MCF 10A (cell line): ENCODE measurements at places on chromosomes 4 and X. TPM values are rescaled to one million over a fixed set of nuclear protein-coding genes. Genes with fewer than 3 reads are reported as not detected.

- no peak overlapping the region for H3K4me3 ChIP-seq
- peaks cover 36% of the 10 kb centered on the region for H3K27me3 ChIP-seq
- DNase-seq: peak; percentile 66
- H3K4me1 ChIP-seq: no peaks in the 10 kb centered on the region
Measured at GRCh38 chrX:103817502-103817901, 14.6 kb downstream of the RAB9B start.

DNA sequence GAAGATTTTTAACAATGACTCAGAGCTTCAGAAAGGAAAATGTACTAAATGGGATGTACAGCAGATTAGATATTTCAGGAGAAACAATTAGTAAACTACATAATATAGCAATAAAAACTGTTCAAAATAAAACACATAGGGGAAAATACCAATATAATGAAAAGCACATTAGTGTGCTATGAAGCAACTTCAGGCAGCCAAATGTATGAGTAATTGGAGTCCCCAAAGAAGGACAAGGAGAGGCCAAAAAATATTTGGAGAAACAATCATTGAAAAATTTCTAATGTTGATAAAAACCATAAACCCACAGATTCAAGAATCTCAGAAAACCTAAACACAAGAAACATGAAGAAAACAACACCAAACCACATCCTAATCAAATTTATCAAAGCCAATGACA lies 129.3 kb upstream of the CHRDL1 start:
- H3K4me3 ChIP-seq: no peak overlapping the region
- H3K27ac ChIP-seq: no peak overlapping the region
- no peak for DNase-seq
- no peaks in the 10 kb centered on the region for H3K36me3 ChIP-seq
- peaks cover 7% of the 10 kb centered on the region for H3K4me1 ChIP-seq

GRCh38 chrX:136176399-136176825 lies 29.1 kb downstream of the FHL1 start:
- peaks cover 24% of the 10 kb centered on the region for H3K27me3 ChIP-seq
- H3K4me1 ChIP-seq: peaks cover 12% of the 10 kb centered on the region
- peak overlapping the region; percentile 91 for H3K27ac ChIP-seq
- H3K36me3 ChIP-seq: no peaks in the 10 kb centered on the region

The GYPA gene
- not detected in 2 replicates for total RNA-seq

The ARHGAP36 gene
- total RNA-seq: not detected in 2 replicates

DNA sequence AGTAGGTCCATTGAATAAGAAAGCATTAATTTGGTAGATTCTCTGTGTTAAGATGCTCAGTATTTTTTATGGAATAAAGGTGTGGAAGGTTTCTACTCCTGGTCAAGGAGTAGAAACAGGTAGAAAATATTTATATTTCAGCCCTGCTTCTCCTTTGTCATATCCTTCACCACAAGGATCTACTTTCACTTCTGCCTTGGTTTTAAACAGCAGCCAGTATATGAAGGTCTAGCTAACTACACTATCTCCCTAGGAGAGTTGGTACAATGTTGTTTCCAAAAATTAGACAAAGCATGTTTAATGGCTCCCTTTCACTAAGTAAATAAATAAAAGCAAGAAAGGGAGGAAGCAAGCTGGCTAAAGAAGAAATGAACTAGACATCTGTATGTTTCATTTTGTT lies 44.6 kb upstream of the GYPA start:
- H3K4me1 ChIP-seq: no peaks in the 10 kb centered on the region
- no peak overlapping the region for H3K4me3 ChIP-seq
- no peaks in the 10 kb centered on the region for H3K27me3 ChIP-seq

DNA sequence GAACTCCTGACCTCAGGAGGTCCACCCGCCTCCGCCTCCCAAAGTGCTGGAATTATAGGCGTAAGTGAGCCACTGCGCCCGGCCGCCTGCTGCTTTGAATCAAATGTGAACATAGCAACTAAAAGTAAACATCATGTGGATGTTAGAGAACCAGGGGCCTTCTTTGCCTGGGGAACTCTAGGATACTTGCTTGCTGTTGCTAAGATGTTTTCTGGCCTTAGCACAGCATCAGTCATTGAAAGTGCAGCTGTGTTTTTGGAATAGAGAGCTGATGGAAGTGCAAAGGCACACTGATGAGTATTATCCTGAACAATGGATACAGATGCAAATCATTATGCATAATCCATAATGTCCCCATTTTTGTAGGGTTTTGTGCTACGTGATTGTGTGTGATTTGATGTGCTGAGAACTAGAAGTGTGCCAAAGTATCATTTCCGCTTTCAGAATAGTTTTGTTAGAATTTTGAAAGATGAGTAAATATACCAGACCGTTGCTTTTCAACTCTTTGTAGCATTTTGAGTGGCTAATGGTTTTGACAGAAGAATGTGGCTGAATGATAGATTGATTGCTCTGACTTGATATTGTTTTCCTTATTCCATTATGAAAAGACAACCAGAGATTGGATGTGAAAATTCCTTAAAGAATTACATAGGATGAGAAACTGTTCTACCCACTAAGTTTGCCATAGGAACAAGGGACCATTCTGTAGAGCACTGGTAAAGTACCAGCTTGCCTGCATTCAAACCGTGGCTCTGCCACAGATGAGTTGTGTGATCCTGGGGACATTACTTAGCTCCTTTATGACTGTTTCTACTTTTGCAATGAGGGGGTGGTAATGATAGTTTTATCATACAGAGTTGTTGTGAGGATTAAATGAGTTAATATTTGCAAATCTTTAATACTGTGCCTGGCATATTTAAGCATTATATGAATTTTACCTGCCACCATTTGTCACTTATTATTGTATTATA lies 74.7 kb downstream of the REPS2 start:
- H3K4me1 ChIP-seq: no peaks in the 10 kb centered on the region
- DNase-seq: no peak
- peaks cover 15% of the 10 kb centered on the region for H3K36me3 ChIP-seq
- peaks cover 52% of the 10 kb centered on the region for H3K27me3 ChIP-seq

GRCh38 chrX:81259714-81260395 lies 58.0 kb downstream of the SH3BGRL start:
- H3K4me1 ChIP-seq: peaks cover 16% of the 10 kb centered on the region
- H3K27ac ChIP-seq: peak overlapping the region; percentile 86
- no peaks in the 10 kb centered on the region for H3K27me3 ChIP-seq
- H3K4me3 ChIP-seq: peak overlapping the region; percentile 49

GRCh38 chr4:47469951-47470350 lies 6.4 kb upstream of the COMMD8 start:
- H3K4me1 ChIP-seq: no peaks in the 10 kb centered on the region
- H3K36me3 ChIP-seq: no peaks in the 10 kb centered on the region
- DNase-seq: no peak
- H3K4me3 ChIP-seq: no peak overlapping the region

DNA sequence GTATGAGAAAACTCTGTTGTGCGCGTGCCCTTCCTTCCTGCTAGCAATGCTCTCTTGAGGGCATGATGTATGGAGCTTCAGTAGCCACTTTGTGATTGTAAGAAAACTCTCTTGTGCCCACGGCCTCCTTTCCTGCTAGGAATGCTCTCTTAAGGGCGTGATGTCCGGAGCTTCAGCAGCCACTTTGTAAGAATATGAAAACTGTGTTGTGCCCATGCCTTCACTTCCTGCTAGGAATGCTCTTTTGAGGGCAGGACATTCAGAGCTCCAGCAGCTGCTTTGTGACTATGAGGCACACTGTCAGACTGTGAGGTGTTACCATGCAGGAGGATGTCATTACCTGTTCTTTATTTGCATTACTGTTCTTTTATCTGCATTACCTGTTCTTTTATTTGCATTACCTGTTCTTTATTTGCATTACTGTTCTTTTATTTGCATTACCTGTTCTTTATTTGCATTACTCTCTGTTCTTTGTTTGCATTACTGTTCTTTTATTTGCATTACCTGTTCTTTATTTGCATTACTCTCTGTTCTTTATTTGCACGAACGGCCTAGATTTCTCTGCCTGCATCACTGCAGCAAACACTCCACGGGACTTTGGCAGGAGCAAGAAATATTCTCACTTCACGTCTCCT lies 166.7 kb downstream of the CRLF2 start:
- no peak for DNase-seq
- H3K27ac ChIP-seq: no peak overlapping the region
- no peaks in the 10 kb centered on the region for H3K4me1 ChIP-seq
- H3K27me3 ChIP-seq: no peaks in the 10 kb centered on the region
- H3K4me3 ChIP-seq: no peak overlapping the region

DNA sequence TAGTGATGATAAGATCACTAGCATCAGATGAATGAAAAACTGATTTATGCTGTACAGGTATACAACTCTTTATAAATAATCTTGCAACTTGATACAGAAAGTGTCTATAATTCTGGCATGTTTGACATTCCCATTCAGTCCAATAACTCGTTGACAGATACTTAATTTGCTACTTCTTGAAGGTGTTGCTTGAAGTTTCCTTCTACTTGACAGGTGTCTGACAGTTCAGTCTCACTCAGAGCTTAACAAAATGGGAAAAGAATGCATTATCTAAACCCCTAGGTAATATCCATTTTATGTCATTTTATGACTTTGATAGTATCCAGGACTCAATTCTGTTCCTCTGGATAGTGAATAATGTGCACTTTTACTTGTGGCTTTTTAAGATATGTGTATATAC lies 508.9 kb downstream of the GRID2 start:
- H3K36me3 ChIP-seq: no peaks in the 10 kb centered on the region
- H3K27me3 ChIP-seq: no peaks in the 10 kb centered on the region
- H3K27ac ChIP-seq: no peak overlapping the region
- no peak overlapping the region for H3K4me3 ChIP-seq
- DNase-seq: no peak
- H3K4me1 ChIP-seq: peaks cover 5% of the 10 kb centered on the region

GRCh38 chr4:137531986-137532868 lies at the start of gene PCDH18:
Gene PCDH18 (minus strand): TSS chr4:137532494. CDS start chr4:137532088, 406 bp downstream.
- no peak within 1 kb of the TSS for H3K4me3 ChIP-seq

GRCh38 chr4:158722291-158722916 lies 792 bp downstream of the PPID start:
- peak overlapping the region; percentile 100 for H3K4me3 ChIP-seq
- H3K27ac ChIP-seq: peak overlapping the region; percentile 97
- H3K4me1 ChIP-seq: peaks cover 7% of the 10 kb centered on the region
- DNase-seq: peak; percentile 52
- peaks cover 9% of the 10 kb centered on the region for H3K27me3 ChIP-seq
- peaks cover 41% of the 10 kb centered on the region for H3K36me3 ChIP-seq

The UBE2K gene
- total RNA-seq: 117 and 121 TPM in 2 replicates

- H3K4me1 ChIP-seq: peaks cover 5% of the 10 kb centered on the region
- no peaks in the 10 kb centered on the region for H3K36me3 ChIP-seq
- H3K27me3 ChIP-seq: peaks cover 52% of the 10 kb centered on the region
- no peak overlapping the region for H3K4me3 ChIP-seq
- no peak for DNase-seq
Measured at GRCh38 chrX:25016938-25017598, 1.3 kb upstream of the ARX start.

DNA sequence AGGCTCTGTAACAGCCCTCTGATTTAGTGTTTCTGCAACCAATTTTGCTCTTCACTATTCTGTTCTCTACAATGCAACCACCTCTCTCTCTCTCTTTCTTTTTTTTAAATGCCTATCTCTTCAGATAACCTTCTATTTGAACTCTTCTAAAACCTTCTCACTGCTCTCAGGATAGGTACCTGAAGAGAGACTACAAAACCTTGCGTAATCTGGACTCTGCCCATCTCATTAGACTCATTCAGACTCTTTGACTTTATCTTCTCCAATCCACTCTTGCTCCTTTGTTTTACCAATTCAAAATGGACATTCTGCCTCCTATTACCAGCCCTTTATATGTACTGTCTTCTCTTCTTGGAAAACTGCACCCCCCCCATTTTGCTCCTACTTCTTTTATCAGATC lies 291.6 kb downstream of the CAMK2D start:
- no peaks in the 10 kb centered on the region for H3K27me3 ChIP-seq
- peaks cover 37% of the 10 kb centered on the region for H3K4me1 ChIP-seq
- peak overlapping the region; percentile 73 for H3K27ac ChIP-seq
- peaks cover 9% of the 10 kb centered on the region for H3K36me3 ChIP-seq

GRCh38 chr4:161767116-161767515 lies 396.7 kb downstream of the FSTL5 start:
- peak; percentile 80 for DNase-seq
- H3K36me3 ChIP-seq: no peaks in the 10 kb centered on the region
- H3K4me3 ChIP-seq: peak overlapping the region; percentile 8
- H3K4me1 ChIP-seq: peaks cover 26% of the 10 kb centered on the region
- H3K27me3 ChIP-seq: no peaks in the 10 kb centered on the region

GRCh38 chr4:88137112-88137511 lies 21.3 kb downstream of the ABCG2 start:
- H3K27ac ChIP-seq: no peak overlapping the region
- H3K4me1 ChIP-seq: no peaks in the 10 kb centered on the region
- H3K36me3 ChIP-seq: no peaks in the 10 kb centered on the region
- no peaks in the 10 kb centered on the region for H3K27me3 ChIP-seq

The CLTRN gene
- 1.5 and 1.8 TPM in 2 replicates for total RNA-seq

DNA sequence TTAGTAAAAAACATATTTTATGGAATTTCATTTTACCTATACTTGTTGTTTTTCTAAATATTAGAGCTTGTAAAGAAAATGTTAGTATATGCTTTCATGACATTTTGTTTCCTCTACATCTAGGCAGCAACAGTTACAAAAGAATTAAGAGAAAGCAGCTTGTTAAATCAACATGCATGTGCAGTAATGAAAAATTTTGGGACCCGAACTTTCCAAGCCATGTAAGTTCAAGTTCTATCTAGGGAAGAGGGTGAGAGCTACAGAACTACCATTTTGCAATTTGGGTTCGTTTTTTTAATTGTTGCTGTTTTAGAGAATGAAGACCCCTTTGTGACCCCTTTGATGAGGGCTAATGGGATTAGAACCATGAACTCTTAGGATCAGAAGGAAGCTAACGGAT lies 7.2 kb downstream of the AFP start:
- no peaks in the 10 kb centered on the region for H3K36me3 ChIP-seq
- no peak overlapping the region for H3K4me3 ChIP-seq
- H3K4me1 ChIP-seq: peaks cover 9% of the 10 kb centered on the region
- peaks cover 31% of the 10 kb centered on the region for H3K27me3 ChIP-seq
- no peak for DNase-seq
- no peak overlapping the region for H3K27ac ChIP-seq

The ARMCX1 gene
- total RNA-seq: not detected in 2 replicates

GRCh38 chr4:183161630-183162029 lies 62.6 kb downstream of the WWC2 start:
- H3K4me1 ChIP-seq: peaks cover 48% of the 10 kb centered on the region
- DNase-seq: no peak
- H3K36me3 ChIP-seq: no peaks in the 10 kb centered on the region
- H3K27me3 ChIP-seq: no peaks in the 10 kb centered on the region
- no peak overlapping the region for H3K4me3 ChIP-seq

GRCh38 chr4:187849556-187850225 lies 145.9 kb upstream of the ZFP42 start:
- H3K27me3 ChIP-seq: no peaks in the 10 kb centered on the region
- H3K36me3 ChIP-seq: no peaks in the 10 kb centered on the region
- H3K4me1 ChIP-seq: no peaks in the 10 kb centered on the region
- no peak for DNase-seq
- peak overlapping the region; percentile 49 for H3K27ac ChIP-seq
- no peak overlapping the region for H3K4me3 ChIP-seq

GRCh38 chr4:94350095-94350494 lies 7.5 kb upstream of the HPGDS start:
- no peaks in the 10 kb centered on the region for H3K36me3 ChIP-seq
- H3K27ac ChIP-seq: no peak overlapping the region
- no peak for DNase-seq
- no peaks in the 10 kb centered on the region for H3K4me1 ChIP-seq
